ENCODE measurements at places on chromosomes 6 and 20.
A peak's percentile ranks its signal among the peaks of the same experiment; 100 is the strongest.

DNA sequence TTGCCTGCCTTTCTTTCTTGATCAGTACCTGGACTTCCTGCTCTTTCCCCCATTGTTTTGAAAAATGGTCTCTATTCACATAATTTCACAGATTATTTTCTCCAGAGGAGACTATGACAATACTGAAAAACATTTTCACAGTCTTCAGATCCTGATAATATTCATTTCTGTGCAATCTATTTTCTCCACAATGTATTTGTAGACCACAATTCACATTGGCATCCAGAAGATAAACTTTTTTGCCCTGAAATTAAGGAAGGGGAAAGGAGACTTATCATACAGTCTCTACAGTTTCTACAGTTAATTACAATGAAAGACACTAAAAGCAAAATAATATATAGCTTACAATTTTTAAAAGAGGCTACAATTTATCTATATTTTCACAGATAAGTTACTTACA is 18.4 kb downstream of the LCA5 start:
- DNase-seq: no peak

DNA sequence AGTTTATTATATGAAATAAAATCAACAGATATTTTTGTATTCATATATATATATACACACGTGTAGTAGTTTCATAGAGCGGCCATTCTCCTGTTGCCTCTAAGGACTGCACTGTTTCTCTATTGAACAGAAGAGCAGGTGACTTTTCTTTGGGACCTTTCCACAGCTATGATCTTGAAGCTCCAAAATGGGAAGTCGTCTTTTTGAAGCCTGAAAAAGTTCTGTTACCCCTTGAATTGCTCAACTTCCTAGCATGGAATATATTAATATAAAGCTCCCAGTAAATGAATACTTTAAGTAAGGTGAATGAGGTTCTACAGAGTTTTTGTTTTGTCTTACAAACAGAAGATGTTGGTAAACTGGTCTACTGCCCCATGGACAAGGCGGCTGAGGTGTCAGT is 42.2 kb upstream of the ADTRP start:
- no peak for DNase-seq

DNA sequence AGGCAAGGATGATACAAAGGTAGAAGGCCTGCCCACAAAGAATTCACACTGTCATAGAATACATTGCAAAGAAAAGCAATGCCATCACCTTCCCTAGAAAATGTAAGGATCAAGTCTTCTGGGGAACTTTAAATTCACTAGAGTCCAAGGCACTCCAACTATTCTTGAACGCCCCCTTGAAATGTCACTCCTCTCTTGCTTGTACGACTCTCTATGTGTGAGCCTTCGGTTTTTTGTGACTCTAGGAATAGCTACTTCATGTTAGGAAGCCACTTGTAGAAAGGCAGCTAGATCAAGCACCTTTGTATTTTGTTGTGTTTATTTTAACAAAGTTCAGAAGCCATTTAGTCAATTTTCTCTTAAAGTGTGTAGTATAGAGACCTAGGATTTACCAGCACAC is 159.2 kb upstream of the ARID1B start:
- no peak for DNase-seq

DNA sequence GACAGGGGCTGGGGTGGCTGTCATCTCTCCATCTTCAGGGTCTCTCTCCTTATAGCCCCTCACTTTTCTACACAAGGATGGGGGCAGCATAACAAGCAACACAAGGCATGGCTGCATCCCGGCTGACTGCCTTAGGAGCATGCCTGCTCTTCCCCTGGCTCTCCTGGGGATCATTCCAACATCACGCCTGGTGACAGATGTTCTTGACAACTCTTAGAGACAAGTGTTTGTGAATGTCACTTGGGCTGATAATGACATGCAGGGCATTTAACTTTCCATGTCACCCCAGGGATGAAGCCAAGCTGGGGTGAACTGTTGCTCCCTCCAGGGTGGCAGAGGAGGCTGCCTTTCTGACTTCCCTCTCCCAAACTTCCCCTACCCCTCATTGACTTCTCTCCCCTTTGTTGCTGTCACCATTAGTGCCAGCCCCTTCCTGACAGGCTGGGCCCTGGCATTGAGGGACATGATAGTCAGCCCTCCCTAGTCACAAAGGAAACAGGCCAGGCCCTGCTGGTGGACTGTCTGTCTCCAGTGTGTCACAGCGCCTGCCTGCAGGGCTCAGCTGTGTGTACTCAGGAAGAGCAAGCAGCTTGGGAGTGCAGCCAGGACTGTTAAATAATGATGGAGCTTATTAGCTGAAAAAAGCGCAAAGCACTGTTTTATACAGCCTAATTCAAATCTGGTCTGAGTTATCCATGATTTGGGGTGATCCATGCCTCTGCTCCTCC is 161.8 kb downstream of the LRFN2 start:
- no peak for DNase-seq

DNA sequence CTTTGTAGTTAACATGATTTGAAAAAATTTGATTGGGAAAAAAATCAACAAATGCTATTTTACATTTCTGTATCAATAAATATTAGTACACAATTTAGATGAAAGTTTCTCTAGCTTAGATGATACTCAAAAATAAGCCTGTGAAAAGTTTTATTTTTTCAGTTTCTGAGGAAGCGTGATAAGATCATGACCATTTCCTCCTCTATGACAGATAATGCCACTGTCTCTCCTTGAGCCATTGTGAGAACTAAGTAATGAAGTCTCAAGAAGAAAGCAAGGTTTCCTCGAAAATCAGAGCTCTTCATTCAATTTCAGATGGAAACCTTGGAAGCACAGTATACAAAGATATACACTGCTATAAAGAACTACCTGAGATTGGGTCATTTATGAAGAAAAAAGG is 395.0 kb downstream of the HDGFL1 start:
- no peak for DNase-seq

GRCh38 chr20:37627060-37627766 is 66.6 kb upstream of the CTNNBL1 start:
- DNase-seq: peak; percentile 57

GRCh38 chr6:149049230-149049629 is 268.3 kb upstream of the TAB2 start:
- no peak for DNase-seq

- no peak for DNase-seq
These were observed 322.8 kb upstream of the SOX4 start for GRCh38 chr6:21270636-21271201.

- no peak for DNase-seq
These were observed 74.1 kb downstream of the HIVEP2 start for GRCh38 chr6:142870787-142871415.

GRCh38 chr6:169915769-169916550 is 164.5 kb downstream of the ERMARD start:
- no peak for DNase-seq

DNA sequence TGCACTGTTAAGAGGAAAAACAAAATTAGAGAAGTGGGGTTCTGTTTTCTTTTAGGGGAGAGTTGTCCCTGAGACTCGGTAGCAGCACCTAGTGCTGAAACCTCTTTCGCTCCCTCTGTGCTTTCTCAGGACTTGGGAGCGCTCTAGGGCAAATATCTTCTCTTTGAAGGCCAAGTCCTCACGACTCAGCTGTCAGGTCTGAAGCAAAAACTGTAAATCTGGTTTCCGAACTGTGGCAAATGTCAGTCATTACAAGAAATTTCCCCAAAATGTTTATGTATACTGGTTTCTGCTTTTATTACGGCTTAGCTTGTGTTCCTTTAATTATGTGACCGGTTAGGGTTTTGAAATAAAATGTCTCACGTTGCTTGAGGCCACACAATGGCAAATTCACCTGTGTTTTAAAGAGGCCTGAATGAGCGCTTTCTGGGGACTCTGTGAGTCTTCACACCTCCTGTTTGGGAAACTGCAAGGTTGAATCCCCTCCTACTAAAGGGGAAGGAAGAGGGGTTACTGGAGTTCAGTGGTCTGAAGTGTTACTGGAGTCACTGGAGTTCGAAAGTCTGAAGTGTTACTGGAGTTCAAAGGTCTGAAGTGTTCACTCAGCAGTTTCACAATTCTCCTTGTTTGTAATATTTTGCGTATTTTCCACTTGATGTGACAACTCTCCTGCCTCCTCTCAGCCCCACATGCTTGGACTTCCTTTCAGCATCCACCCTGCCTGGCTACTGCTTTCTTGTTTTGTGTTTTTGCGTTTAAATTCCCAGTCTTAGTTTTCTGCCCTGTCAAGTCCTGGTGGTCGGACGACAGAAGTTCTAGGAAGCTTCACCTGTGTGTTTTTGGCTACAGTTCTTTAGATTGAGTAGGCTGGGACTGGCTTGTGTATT is 1.6 kb downstream of the SMPDL3A start:
- peak; percentile 35 for DNase-seq

GRCh38 chr20:17497821-17498580 is 33.2 kb downstream of the BFSP1 start:
- no peak for DNase-seq

DNA sequence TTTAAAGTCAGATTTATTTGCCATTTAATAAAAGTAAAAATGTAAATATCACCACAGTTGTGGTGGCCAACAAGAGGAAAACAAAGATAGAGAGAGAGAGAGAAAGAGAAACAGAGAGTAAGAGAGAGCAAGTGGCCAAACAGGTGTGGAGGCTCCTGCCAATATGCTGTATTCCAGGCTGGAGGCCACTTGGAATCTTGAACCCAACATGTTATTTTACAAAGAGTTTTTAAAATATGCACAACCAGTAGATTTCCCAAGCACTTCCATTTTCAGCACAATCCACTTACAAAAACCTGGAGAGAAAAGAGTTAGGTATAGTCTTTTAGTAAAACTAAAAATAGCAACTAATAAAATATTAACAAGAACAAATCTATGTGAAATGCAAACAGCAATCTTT is 1323.1 kb upstream of the CITED2 start:
- DNase-seq: no peak

- DNase-seq: no peak
These were observed 225.0 kb downstream of the ALDH8A1 start for GRCh38 chr6:134724771-134725340.

DNA sequence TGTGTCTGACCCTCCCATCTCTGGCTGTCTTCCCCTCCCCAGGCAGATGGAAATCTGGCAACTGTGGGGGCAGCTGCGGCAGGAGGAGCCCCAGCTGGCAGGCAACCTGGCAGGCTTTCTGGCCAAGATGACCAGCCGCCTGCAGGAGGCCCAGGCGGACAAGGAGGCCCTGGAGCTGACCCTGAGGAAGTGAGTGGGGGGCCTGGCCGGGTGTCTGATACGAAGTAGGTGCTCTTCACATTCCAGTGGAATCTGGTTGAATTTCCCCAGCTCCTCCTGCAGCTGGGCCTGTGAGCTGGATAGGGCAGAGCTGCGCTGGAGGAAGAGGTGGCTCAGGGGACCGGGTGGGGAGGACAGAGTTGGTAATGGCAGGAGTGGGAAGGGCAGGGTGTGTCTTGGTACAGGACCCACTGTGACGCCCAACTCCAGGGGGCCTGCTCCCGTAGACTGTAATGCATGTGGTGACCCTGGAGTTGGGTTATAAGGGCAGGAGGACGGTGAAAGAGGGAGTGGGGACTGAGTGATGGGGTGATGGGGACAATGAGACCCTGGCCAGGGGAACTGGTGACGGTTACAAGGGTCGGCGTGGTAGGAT is 19.7 kb downstream of the RAB44 start:
- DNase-seq: no peak

DNA sequence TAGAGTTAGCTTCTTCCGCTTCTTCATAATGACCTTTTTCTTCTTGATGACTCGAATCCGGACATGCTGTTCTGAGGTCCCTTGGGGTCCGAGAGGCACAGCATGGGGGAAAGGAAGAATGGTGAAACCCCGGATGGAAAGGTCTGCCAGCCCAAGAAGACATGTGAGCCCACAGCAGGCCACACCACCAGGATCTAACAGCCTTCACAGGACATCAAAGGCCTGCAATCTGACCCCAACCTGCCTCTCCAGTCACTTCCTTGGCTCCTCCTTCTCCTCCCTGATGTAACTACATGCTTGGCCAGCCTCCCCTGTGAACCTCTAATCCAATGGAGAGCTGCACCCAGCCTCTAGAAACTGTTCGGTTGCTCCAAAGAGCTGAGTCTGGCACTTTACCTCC is 1.6 kb downstream of the CPXM1 start:
- DNase-seq: peak; percentile 19

- DNase-seq: no peak
These were observed 93.7 kb downstream of the CDS2 start for GRCh38 chr20:5220321-5221060.

DNA sequence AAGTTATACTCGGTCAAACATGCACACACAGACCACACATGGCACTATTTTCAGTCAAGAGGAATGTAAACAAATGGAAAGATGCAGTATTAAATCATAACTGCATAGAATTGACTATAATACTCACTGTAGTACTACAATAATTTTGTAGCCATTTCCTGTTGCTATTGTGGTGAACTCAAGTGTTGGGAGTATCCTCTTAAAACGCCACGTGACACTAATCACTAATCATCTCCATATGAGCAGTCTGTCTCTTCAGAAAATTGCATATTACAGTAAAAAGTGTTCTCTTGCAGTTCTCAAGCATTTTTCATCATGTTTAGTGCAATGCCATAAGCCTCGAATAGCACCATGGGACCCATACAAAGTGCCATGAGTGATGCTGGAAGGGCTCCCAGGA is 258.7 kb upstream of the ID4 start:
- no peak for DNase-seq

DNA sequence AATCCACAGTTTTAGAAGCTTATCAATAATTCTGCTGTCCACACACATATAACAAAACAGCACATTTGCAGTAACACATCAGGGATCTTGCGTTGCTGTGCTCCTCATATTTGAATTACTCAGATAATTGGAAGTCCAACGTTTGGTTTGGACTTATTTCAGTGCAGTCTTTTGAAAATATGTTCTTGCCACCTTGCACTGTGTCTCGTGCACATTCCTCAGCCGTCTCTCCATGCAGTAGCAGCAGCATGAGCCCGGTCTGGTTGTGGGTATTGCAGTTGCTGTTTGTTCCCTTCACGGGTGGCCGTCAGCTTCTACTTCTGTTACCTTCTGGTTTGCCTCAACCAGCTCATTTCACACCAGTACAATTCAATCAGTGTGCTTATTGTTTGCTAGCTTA is 215.5 kb downstream of the SLC24A3 start:
- no peak for DNase-seq

- no peak for DNase-seq
These were observed 42.3 kb downstream of the IL20RA start for GRCh38 chr6:137002505-137002904.

DNA sequence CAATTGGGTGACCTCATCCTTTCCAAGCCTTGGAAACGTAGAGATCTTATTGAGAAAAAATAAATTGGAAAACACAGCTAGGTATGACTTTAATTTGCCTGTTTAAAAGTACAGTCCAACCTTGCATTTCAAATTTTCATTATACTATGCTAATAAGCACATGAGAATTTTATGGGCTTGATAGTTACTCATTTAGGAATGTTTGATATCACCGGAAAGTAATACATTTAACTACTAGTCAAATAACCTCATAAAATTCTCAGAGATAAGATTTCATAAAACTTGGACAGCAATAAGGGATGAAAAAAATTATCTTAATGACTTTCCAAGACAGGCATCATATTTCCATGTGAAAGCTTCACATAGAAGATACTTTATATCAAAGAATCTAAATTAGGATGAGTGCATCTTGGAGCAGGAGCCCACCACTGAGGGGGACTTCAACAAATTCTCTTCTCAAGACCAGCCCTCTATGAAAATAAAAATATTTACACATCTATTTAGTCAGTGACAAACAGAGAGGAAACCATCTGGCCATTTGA is 236.3 kb downstream of the EPHA7 start:
- no peak for DNase-seq
